Epithelial cell of prostate (primary cell): ENCODE measurements at places on chromosomes 7 and 10.

- no peak for DNase-seq
Observed at GRCh38 chr7:150852371-150852905, at the start of gene AOC1. Gene AOC1, plus strand, starts transcription at chr7:150852517. Its CDS starts 3,954 bp downstream, at chr7:150856471.

DNA sequence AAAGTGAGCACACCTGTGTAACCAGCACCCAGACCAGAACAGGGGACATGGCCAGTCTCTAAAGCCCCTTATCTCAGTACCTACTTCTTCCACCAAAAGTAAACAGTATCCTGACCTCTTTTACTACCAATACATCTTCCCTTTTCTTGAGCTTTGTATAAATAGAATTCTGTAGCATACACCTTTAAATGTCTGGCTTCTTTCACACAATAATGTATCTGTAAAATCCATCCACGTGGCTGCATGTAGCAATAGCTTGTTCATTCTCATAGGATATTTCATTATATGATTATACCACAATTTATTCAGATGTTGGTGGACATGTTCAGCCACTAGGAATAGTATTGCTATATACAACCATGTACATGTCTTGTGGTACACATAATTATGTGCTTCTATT, 40.6 kb downstream of the BTBD16 start:
- no peak for DNase-seq

DNA sequence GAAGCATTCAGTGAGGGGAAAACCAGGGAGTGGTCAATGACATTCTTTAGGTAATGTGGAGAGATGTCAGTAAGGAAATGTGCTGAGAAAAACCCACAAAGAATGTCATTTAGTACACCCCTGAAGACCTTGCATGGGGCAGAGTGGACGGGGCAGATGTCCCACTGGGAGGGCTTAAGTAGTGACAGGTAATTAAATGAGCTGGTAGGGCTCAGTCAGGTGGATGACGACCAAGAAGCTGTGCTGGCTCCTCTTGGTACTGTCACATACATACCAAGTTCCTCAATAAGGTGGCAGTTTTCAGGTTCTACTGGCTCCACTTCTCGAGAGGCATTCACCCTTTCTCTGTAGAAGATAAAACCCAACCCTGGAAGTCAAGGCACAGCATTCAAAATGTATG, 1.8 kb downstream of the PON3 start:
- DNase-seq = no peak

DNA sequence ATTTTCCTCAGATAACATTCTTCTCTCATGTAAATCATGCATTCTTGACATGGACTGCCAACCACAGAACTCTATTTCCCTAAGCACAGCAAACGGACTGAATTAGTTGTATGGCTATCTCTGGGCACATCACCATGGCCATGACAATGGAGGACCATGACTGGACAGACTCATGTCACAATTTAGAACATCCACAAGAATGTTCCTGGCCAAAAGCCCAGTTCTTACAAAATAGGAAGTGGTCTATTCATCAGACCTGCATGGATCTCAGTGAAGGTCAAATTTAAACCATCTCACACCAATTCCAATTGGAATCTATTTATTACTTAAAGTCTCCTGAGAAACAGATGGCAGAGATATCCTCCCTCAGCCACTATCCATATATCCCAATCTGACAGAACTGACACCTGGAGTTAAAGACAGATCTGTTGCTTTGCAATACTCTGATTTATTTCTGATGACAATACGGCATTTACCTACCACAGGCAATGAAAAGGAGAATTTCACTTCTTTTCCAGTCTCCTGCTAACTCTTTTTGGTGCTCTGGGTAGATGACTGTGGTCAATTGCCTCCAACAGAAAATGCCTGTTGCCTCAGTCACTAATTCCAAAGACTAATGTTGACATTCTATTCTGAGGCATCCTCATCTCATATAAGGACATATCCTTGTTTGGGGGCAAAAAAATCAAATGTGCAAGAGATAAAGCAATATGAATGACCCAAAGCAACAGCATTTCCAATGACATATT, 254.8 kb downstream of the HTR7 start:
- no peak for DNase-seq

GRCh38 chr10:129114588-129114987, 352.5 kb upstream of the MGMT start:
- DNase-seq = no peak

GRCh38 chr10:84117686-84118394, 21.5 kb upstream of the GHITM start:
- DNase-seq = no peak

- no peak for DNase-seq
Observed at GRCh38 chr10:65945061-65945460, 980.8 kb upstream of the LRRTM3 start.

DNA sequence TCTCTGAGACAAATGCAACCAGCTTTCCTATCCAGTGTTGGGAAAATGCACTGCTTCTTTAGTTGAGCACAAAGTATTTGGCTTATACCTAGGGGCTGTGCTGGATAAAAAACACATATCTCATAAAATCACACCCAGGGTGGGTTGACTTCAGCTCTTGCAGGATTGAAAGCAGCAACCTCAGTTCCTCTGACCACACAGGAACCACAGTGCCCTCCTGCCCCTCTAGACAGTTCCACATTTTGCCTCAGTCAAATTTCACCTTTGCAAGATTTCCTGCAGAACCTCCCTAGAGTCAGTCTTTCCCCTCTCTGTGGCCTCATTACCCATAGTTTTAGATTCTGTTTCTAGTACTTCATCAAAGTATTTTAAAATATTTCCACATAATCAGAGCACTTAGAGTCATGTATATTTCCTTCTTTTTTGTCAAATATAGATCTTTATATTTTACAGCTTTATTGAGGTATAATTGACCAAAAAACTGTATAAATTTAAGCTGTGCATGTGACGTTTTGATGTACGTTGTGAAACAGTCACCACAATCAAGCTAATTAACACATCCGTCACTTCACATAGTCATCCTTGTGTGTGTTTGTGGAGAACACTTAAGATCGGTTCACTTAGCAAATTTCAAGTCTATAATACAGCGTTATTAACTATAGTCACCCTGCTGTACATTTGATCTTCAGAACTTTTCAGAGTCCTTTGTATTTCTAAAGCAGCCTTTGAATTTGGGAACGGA, 37.0 kb upstream of the EGR2 start:
- DNase-seq = no peak

DNA sequence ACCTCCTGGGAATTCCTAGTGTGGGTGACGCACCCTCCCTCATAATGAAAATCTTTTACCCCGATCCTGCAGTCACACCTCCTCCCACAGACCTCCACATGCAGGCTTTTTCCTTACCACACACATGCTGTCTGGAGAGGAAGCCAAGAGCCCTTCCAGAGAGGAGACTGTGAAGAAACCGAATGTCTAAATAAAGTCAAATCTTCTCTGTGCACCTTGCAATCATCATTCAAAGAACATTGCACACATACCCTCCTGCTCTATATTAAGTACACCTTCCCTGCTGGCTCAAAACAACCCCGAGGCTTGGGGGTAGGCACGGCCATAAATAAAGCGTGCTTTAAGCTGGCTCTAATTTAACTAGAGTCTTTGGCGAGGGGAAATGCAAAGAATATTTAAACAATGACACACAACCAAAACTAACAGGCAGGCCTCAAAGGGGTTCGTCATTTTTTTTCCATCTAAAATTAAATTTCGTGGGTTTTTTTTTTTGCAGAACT, 34.9 kb downstream of the CALML3 start:
- DNase-seq = no peak

GRCh38 chr10:53699684-53700083, 927.1 kb upstream of the MBL2 start:
- no peak for DNase-seq

GRCh38 chr10:83574770-83575169, 564.5 kb upstream of the GHITM start:
- no peak for DNase-seq

GRCh38 chr10:115727129-115727528, 545.9 kb downstream of the GFRA1 start:
- no peak for DNase-seq

DNA sequence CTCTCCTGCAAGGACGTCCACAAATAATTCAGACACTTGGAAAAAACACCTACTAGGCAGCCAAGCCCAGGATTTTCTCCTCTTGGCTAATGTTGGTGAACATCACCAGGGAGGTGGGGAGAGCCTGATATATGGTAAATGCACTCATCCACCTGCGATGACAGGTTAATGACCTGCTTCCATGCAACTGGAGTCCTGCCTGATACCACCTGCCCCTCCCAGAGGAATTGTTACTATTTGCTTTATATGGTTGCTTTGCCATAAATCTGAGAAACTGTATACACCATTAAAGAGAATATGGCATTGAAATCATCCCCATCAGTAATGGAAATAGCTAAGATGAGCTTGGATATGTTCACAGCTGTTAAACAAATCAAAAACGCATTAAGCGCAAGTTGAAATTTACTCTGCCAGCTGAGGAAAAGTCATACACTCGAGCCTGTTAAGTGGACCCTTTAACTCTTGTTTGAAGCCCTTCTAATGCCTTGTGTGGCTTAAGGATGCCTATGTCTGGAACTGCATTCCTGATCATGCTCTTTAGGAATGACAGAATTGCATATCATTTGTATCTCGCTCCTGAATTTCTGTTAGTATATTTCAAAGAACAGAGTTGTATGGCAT, 208.3 kb downstream of the PRPF18 start:
- DNase-seq = no peak

DNA sequence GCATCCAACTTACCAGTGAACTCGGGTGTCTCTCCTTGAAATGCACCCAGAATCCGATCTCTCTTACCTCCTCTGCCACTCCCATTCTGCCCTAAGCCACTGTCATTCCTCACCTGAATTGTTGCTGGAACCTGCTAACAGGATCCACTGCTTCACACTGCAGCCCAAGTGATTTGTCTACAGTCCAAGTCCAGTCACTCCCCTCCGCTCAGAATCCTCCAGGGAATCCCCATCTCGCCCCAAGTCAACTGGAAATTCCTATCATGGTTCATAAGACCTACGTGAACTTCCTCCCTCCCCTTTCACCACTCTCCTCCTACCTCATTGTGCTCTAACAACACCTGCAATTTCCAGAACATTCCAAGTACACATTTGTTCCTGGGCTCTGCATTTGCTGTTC, 91.3 kb downstream of the SCRN1 start:
- DNase-seq = no peak

- no peak for DNase-seq
Observed at GRCh38 chr7:28369523-28369922, 42.8 kb upstream of the CREB5 start.

GRCh38 chr7:51356849-51357516, 40.4 kb upstream of the COBL start:
- DNase-seq = no peak

- DNase-seq = no peak
Observed at GRCh38 chr7:151621961-151622360, 102.3 kb upstream of the RHEB start.

GRCh38 chr10:128633864-128634540, 507.8 kb upstream of the MKI67 start:
- DNase-seq = no peak

GRCh38 chr7:138025215-138026186, 23.6 kb upstream of the CREB3L2 start:
- DNase-seq = no peak

GRCh38 chr7:148701414-148701813, 2.7 kb downstream of the CUL1 start:
- DNase-seq = no peak

DNA sequence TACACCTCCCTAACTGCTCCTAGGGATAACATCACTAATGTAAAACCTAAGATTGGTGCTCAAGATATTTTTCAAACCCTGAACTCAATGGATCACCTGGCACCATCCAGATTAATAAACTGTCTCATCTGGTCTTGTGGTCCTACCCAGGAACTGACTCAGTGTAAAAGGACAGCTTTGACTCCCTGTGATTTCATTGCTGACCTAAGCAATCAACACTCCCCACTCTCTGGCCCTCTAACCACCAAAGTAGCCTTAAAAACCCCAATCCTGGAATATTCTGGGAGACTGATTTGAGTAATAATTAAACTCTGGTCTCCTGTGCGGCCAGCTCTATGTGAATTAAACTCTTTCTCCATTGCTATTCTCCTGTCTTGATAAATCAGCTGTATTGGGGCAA, 6.2 kb upstream of the USP54 start:
- DNase-seq = no peak

- no peak for DNase-seq
Observed at GRCh38 chr10:121216721-121217181, 365.6 kb downstream of the WDR11 start.

GRCh38 chr7:6169805-6170520, 102.5 kb downstream of the CYTH3 start:
- no peak for DNase-seq

DNA sequence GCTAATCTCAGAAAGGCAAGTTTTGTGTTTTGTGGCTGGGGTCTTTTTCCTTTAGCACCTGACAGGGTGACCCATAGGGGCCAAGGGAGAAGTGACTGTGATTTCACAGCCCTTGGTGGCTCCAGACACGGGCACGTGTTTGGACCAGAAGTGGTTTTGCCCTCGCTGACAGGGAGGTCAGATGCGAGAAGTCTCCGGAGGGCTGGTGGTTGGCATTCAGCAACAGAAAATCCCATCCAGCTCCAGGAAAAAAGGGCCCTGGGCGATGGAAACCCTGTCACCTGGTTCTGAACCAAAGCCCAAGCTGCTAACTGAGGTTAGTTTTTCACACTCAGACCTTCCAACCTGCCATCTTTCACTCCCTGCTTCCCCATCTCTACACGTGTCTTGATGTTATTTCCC, 272.9 kb downstream of the TRIL start:
- no peak for DNase-seq

DNA sequence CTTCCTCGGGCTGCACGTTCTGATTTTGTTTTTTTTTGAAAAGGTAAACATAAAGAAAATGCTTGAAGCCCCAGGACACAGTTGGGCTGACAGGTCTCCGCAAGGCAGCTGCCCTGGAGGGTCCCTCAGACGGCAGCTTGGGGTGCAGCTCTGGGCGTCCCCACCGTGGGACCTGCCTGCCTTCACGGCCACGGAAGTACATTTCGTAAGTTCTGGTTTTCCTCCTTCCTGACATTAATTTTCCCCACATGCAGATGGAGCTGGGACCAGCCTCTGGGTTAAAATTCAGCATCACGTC, 491.0 kb downstream of the DNAJB6 start:
- no peak for DNase-seq

DNA sequence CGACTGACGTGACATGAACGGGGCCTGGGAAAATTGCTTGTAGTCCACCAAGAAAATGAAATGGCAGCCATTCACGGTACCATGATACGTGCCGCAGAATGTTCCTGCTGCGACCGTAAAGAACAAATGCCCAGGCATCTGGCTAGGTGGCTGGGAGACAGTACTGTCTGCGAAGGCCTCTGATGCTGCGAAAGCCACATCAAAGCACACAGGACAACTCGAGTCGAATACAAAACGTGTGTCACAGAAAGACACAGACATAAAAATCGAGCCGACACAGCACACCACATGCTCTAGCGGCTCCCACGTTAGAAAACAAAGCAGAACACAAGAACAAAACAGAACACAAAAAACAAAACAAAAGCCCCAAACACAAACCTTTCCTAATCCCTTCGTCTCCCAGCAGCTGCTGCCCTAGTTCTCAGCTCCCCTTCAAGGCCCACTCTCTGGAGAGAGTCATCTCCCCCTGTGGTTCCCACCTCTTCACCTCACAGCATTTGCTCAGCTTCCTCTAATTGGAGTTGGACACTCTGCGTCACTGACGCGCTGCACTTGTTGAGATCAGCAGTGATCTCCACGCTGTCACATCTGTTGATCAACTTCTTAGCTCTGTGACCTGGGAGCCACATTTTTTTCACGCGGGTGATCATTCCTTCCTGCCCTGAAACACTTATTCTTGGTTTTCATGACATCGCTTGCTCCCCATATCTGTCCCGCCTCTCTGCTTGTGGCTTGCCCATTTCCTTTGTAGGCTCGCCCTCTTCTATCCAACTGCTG, 112.2 kb downstream of the CLEC2L start:
- no peak for DNase-seq

GRCh38 chr10:34761453-34761852, 53.6 kb downstream of the PARD3 start:
- DNase-seq = no peak
